ENCODE measurements at places on chromosomes 2 and 18.

- no peak for DNase-seq
Measured at GRCh38 chr2:62415019-62415431, 91.0 kb downstream of the TMEM17 start.

DNA sequence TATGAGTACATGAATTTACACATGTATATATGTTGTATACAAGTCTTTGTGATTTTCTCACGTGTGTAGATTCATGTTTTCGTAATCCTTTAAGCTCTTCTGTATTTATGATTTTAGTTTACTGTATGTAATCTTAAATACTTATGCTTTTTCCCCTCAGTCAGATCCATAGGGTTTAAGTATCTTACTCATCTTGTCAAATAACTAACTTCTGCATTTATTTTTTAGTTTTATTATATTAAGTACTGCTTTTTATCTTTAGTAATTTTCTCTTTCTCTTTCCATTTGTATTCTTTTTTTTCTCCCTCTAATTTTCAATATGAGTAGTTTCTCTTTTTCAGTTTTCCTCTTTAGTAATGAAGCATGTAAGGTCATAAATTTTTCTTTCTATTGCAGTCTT, 179.4 kb downstream of the LCLAT1 start:
- DNase-seq: no peak

GRCh38 chr2:205766779-205767359, 84.6 kb downstream of the NRP2 start:
- peak; percentile 14 for DNase-seq

- DNase-seq: no peak
Measured at GRCh38 chr18:11487390-11487789, 122.0 kb upstream of the SLC35G4 start.

DNA sequence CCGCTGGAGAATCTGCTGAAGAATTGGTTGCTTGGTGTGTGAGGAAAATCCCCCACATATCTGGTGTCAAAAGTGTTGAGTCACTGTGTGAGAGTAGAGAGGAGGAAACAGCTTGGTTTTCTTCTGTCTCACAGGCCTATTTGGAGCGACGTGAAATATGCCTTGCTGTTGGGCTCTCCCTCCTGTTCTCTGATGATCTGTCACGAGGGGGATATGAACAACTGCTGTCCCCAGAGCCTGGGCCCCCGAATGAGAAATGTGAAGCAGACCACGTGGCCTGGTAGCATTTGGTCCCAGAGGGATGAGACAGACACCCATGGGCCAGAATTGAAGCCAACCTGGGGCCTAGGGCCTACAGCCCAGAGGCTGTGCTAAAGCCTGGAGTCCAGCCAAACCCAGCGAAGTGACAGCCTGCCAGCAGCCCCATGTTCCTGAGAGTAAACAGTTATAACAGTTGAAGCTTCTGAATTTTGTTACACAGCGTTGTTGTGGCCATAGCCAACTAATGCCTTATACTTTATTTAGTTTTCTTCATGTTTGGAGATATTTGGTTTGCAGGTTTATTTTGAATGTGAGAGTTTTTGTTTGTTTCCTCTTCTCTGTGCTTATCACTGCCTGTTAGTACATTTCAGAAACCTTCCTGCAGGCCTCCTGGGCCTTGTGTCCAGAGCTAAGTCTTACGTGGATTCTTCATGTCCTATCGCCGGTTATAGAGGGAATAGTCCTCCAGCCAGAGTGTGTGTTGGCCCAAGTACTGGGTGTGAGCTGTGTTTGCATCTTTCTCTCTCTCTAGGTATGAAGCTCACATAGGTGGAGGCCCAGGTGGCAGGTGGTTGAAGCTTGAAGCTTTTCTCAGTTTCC, 18.7 kb upstream of the COLEC12 start:
- DNase-seq: no peak

DNA sequence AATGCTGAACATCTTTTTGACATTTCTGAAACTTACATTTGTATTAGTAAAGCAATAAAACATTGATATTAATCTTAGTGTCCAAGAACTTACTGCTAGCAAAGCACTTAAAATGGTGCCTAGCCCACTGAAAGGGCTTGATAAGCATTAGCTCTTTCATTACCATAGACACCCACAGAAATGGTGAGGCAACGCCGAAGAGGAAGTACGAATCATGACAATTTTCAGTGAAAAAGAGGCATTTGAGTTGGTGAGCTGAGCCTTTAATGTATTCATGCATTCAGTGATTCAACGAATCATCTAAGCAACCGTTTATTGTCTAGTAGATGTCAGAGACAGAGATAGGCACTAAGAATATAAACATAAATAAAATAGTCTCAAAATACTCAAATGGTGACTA, 101.1 kb downstream of the PIGN start:
- no peak for DNase-seq

DNA sequence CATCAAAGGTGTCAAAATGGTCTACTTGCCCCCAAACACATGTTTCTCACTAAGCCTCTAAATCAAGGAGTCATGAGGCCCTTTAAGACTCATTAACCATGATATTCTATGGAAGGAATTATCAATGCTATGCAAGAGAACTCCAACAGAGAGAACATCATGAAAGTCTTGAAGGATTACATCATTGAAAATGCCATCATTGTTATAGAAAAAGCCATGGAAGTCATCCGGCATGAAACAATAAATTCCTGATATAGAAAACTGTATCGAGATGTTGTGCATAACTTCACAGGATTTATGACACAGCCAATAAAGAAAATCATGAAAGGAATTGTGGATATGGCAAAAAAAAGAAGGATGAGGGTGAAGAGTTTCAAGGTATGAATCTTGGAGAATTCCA, 1363.6 kb upstream of the CDH2 start:
- DNase-seq: no peak

GRCh38 chr2:239433777-239434403, 33.1 kb upstream of the HDAC4 start:
- DNase-seq: no peak

DNA sequence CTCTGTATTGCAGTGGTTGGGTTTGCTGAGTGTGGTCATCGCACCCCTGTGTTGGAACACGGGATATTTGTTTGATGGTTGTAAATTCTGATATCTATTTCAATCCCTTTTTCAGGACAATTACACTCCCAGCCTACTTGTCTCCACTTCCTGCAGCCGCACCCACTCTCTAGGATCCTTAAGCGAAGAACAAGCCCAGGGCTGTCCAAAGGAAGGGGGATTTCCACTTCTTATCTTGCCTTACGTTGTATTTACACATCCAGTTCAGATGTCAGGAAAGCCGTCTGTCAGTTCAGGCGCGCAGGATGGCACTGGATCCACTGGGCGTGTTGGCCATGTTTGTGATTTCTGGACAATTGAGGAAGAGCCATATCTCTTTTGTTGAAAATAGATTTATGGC, 834.5 kb upstream of the SALL3 start:
- no peak for DNase-seq

DNA sequence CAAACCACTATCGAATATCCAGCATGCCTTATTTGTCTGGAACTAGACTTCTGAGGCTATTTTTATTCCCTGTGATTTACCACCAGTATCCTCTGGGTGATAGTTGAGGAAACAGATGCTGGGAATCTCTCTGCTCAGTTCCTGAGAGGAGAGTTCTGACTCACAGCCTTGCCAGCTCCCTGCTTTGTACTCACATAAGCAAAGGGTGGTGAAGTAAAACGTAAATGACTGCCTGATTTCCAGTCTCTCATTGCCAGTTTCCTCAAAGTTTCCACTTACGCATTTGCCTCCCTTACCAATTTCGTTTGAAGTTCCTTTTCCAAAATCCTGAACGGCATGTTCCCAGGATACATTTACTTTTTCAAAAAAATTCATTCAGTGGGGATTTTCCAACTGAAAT, 69.2 kb upstream of the HNRNPA3 start:
- DNase-seq: no peak

DNA sequence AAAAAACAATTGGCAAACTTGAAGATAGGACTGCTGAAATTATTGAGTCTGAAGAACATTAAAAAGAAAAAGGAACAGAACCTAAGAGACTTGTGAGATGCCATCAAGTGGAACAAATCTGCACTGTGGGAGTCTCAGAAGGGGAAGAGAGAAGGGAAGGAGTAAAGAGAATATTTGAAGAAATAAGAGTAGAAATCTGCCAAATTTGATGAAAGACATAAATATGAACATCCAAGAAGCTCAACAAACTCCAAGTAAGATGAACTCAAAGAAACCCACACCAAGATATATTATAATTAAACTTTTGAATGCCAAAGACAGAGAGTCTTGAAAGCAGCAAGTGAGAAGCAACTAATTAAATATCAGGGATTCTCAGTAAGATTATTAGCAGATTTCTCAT, 102.7 kb downstream of the ZNF519 start:
- DNase-seq: no peak

DNA sequence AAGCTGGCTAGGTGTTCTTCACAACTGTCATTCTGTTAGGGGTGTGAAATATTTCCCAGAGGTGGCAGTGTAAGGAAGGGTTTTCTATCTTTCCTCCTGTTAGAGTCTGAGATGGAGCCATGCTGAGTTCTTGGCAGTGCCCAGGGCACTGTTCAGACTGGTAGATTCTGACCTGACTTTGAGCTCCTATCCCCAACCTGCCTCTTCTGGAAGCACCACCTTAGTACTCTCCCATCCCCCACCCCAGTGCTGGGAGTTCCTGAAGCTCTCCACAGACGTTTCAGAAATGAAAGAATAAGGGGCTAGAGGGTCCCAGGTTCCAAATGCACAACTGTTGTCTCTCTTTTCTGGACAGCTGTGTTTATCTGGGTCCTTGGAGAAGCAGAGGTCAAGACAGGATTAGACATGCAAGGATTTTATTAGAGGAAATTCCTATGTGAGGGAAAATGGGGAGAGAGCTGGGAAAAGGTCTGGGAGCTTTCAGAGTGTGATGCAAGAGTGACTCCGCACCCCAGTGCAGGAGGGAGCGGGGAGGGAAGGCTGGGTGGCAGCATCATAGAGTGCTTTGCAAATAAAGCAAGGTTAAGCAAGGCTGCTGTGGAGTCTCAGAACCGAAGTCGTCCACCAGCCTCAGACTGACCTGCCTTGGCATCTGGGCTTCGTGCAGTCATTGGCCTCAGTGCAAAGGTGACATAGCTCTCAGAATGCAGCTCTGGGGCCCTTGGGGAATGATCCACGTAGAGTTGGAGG, 75.5 kb downstream of the SLC4A3 start:
- no peak for DNase-seq

DNA sequence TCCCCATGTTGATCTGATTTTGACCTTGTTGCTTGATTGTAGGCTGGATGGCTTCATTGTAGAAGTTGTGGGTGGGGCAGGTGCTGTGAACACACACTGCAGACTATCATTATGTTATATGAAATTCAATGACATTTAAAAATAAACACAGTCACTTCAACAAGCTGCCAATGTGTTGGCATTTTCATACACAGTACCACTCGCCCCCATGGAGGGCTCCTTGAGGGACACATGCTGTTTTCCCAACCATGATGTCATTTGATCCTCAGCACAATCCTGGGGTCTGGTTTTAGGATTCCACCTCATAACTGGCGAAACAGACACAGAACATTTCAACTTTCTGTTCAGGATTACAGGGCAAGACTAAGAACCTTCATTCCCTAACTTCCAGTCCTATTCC, 86.9 kb downstream of the ZCCHC2 start:
- no peak for DNase-seq

- DNase-seq: no peak
Measured at GRCh38 chr2:231522418-231523180, 7.6 kb downstream of the NMUR1 start.

DNA sequence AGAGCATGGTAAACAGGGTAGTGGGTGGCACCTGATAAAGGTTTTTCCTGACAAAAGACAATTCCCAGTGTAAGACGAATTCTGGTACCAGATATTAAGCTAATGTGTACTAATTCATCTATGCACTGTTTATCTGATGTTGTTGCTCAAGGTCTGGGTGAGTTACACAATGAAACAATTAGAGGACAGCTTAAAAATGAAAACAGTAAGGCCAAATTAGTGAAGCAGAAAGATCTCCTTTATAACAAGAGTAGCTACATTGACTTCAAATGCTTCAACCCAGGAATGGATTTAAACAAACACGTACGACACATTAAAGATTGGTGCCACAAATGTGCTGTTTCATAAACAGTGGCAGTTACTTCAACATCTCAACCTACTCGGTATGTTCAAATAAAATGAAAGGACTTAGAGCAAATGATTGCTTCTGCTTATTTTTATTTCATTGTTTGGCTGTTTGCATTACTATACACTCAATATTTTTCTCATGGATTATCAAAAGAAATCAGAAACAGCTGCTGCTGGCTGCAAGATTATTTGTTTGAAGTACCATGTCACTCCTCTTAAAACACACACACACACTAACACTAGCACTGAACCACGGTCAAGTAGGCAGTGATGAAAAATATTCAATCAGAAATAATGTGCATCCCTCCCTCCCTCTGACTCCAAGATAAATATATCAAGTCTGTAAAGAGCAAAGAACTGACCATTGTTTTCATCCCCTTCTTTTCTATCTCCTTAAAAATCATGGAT, 94.4 kb upstream of the RND3 start:
- no peak for DNase-seq

- DNase-seq: no peak
Measured at GRCh38 chr2:159380685-159381239, 94.3 kb upstream of the WDSUB1 start.

- DNase-seq: no peak
Measured at GRCh38 chr2:66030553-66030952, 404.4 kb upstream of the MEIS1 start.

GRCh38 chr2:195563857-195564512, 93.0 kb upstream of the SLC39A10 start:
- DNase-seq: no peak

GRCh38 chr2:192286093-192286701, 91.5 kb upstream of the TMEFF2 start:
- DNase-seq: no peak

DNA sequence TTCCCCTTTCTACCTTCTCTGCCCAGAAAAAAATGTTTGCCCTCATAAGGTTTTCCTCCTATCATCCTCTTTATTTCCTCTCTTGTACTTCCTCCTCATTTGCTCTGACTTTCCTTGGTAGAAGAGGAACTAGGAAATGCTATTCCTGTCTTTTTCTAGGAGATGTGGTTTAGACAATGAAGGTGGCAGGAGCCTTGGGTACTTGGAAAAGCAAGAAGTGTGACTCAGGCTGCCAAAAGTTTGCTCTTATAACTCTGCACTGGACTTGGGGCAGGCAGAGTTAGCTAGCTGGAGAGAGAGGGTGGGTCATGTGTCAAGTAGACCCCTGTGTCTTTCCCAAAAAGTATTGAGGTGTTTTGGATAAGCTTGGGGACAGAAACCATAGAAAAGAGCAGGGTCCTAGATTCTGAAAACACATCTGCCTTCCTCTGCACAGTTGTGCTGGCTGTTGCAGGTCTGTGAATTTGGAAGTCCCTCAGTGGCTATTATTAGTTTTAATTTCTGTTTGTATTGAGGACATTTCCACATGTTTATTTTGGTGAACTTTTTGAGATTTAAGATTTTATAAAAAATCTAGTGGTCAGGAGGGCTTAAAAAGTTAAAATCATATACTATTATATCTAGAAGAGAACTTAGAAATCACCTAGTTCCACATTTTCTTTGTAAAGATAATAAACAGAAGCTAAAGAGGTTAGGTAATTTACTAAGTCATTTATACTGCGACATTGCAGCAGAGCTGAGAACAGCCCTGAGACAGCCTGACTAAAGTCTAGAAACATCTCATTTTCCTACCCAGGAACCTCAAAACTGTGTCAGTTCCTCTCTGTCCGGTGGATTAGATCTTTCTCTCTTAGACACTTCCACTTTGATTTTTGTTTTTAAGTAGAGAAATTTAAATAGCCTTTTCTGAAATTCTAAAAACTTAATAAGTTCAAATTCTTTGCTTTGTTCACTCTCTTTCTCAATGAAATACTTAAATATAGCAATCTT, 16.0 kb downstream of the INSIG2 start:
- no peak for DNase-seq

- no peak for DNase-seq
Measured at GRCh38 chr18:71431689-71432088, 1112.5 kb downstream of the CBLN2 start.

GRCh38 chr18:62447652-62448051, 75.2 kb upstream of the ZCCHC2 start:
- DNase-seq: no peak
